ENCODE measurements at places on chromosomes 6 and 20. TPM values are rescaled to one million over a fixed set of nuclear protein-coding genes. Genes with fewer than 3 reads are reported as not detected.

DNA sequence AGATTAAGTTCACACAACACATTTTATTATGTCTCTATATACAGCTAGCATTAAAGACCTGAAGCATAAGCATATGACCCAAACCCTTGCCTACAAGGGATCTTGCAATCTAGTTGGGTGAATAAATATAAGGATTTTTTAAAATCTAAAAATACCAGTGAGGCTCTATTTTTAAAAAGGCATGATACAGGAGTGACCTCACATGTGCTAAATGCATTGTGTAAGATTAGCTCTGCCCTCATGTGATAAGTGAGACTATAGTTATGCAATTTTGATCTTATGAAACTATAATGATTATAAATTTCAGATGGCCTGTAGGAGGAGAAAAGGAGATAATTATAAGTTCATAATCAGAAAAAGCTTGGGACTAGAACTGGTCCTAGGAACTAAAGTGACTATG is 451.0 kb upstream of the MAN1A1 start:
- DNase-seq: no peak

DNA sequence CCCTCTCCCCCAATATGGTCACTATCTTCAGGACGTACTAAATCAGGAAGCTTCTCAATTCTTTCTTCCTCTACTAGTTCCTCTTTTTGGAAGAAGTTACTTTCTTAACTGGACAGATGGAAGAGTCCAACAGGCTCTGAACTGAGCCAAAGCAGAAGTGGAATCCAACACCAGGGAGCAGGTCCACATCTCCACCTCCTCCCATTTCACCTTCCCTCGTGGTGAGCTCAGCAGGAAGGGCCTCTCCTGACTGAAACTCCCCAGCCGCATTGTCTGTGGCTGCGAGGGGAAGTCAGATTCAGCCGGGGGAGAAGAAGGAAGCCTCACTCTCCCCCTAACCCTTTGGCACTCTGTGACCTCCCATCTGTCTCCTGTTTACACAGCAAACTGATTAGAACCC is 63.8 kb upstream of the UST start:
- no peak for DNase-seq

- no peak for DNase-seq
Measured at GRCh38 chr20:17445543-17445942, 85.6 kb downstream of the BFSP1 start.

DNA sequence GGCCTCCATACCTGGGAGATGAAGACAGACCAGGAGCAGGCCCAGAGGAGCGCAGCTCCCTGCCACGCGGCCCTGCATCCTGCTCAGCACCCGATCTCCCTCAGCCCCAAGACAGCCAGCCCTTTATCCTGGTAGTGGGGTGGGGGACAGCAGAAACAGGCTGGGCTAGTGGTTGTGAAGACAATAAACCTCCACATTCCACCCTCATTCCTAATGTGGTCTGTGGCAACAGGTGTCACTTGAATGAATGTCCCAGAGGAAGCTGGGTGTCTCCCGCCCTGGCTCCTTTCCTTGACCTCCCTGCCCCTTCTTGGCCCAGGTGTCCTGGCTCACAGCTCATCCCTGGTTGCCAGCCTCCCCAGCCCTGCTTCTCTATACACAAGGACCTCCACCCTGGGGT is at the start of gene C6orf15:
Gene C6orf15 (minus strand): TSS at position 98 of the 400 bp plus-strand sequence. CDS start 20 bp downstream, at position 78.
- no peak for DNase-seq

- no peak for DNase-seq
Measured at GRCh38 chr6:168320634-168321033, 1.1 kb upstream of the DACT2 start.

GRCh38 chr6:137676888-137677287 is 182.7 kb upstream of the OLIG3 start:
- DNase-seq: no peak

- no peak for DNase-seq
Measured at GRCh38 chr6:7414811-7415210, 25.2 kb downstream of the RIOK1 start.

GRCh38 chr6:38319256-38320212 is 320.2 kb downstream of the BTBD9 start:
- no peak for DNase-seq

ADGRF1 gene
- total RNA-seq: 1.8 TPM

IL20RA gene
- 3.2 TPM for total RNA-seq

Measured in mucosa of descending colon (tissue), 3 donors.